ENCODE measurements at places on chromosomes 11 and 22.

- DNase-seq, result no peak
Measured at GRCh38 chr11:80473562-80473961, 1032.7 kb upstream of the TENM4 start.

- DNase-seq, result no peak
Measured at GRCh38 chr11:116519499-116519898, 253.3 kb downstream of the BUD13 start.

GRCh38 chr11:877565-877964 is 33.0 kb downstream of the CHID1 start:
- no peak for DNase-seq

DNA sequence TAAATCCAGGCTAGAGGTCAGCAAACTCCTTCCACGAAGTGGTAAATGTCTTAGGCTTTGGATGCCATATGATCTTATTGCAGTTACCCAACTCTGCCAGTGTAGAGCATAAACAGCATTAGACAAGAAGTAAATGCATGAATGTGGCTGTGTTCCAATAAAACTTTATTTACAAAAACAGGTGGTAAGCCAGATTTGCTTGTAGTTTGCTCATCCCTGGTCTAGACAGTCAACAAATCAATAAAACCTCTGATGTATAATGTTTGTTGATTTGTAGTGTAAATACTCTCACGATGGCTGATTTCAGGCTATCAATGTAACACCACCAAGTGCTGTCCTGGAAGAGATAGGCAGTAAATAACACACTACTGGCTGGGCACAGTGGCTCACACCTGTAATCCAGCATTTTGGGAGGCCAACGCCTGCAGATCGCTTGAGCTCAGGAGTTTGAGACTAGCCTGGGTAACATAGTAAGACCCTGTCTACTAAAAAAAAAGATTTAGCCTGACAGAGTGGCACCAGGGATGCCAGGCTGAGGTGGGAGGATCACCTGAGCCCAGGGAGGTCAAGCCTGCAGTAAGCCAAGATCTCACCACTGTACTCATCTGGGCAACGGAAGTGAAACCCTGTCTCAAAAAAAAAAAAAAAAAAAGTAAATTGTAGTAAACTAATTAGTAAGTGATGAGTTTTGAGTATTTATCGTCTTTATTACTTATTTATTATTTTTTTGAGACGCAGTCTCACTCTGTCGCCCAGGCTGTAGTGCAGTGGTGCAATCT is 6.9 kb upstream of the CATSPER1 start:
- DNase-seq, result no peak

- peak; percentile 95 for DNase-seq
Measured at GRCh38 chr11:94876645-94877442, 96.5 kb downstream of the CWC15 start.

GRCh38 chr11:120547811-120548681 is 36.5 kb downstream of the GRIK4 start:
- peak; percentile 94 for DNase-seq

GRCh38 chr22:27576815-27577573 is 224.6 kb downstream of the MN1 start:
- DNase-seq, result peak; percentile 96

DNA sequence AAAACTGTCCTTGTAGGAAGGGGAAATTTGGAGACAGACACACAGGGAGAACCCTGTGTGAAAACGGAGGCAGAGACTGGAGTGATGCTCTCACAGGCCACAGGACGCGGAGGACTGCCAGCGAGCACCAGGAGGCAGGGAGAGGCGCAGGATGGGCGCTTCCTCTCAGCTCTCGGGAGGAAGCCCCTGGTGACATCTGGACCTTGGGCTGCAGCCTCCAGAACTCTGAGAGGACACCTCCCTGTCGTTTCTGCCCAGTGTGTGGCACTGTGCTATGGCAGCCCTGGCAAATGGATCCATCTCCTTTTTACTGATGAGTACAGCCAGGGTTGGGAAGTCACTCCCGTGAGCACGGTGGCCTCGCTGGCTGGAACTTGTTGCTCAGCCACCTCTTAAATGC is 73.9 kb downstream of the LRRC32 start:
- no peak for DNase-seq

- no peak for DNase-seq
Measured at GRCh38 chr11:13644997-13645687, 23.3 kb upstream of the FAR1 start.

GRCh38 chr22:44594951-44595350 is 96.9 kb upstream of the RTL6 start:
- no peak for DNase-seq

- DNase-seq, result peak; percentile 55
Measured at GRCh38 chr11:123654566-123655081, at the start of gene SCN3B. TSS of gene SCN3B (minus strand) at chr11:123654624. CDS start at chr11:123653801, 823 bp downstream.

DNA sequence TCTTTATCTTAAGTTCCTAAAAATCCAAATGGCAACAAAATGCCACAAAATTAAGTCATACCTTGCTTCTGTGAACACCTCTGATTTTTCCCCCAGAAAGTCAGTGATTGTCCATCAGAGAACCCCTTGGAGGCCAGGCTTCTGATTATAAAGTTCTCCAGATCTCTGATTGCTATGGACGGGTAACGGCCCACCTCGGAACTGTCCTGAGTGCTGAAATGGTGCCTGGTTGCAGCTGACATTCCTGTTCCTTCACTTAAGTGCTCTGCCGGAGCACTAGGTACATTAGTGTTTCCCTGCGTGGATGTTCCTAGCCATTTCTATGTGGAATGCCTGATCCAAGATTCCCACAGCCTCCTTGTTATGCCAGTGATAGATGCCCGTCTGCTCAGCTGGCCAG is 85.0 kb downstream of the CHST1 start:
- DNase-seq, result peak; percentile 22

GRCh38 chr11:69551963-69552362 is 70.5 kb downstream of the LINC01488 start:
- DNase-seq, result no peak

GRCh38 chr22:45836418-45837169 is 140.4 kb downstream of the WNT7B start:
- DNase-seq, result no peak
